ENCODE measurements at places on chromosomes 4 and X. TPM values are rescaled to one million over a fixed set of nuclear protein-coding genes. Genes with fewer than 3 reads are reported as not detected.

DNA sequence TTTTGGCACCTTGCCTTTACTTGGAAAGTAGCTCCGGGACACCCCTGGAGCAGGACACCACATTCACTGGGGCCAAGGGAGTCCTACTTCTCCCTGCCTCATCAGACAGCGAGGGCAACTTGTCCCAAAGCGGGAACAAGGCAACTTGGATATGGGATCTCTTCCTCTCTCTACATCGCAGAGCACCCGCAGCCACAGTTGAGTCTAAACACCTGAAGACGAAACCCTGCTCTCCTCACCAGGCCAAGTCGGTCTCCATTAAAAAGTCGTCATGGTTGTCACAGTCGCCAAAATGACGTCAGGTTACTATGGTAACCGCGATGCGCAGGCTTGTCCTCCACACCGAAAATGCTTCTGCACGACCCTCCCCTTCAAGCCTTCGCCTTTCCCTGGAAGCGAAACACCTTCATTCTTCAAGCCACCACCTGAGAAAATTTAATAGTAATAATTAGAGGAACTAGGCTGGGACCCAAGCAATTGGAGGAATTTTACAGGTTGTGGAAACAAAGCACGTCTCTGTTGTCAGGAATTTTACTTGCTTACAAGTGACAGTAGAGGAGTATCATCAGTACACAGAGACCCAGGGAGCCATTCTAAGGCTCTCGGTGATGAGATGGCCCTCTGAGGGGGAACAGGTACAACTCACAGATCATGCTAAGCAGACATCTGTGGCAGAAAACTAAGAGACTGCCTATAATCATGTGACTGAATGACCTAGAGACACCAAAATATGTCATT is 30.5 kb upstream of the TCEAL4 start:
- DNase-seq: peak; percentile 54

- DNase-seq: no peak
Observed at GRCh38 chr4:54296548-54297203, 67.6 kb downstream of the PDGFRA start.

DNA sequence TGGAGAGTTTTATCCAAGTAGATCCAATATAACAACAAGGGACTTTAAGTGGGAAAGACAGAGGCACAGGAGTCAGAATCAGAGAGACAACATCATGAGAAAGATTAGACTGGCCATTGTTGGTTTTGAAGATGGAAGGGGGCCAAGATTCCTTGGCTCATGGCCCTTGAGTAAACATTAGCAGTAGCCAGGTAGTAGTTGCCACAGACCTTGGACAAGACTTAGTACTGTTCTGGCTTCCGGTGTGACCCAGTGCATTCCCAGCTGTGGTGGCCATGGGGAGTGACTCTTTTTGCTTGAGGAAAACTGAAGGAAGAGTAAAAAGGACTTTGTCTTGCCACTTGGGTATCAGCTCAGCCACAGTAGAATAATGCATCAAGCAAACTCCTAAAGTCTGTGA is 462.2 kb upstream of the CPXCR1 start:
- no peak for DNase-seq

DNA sequence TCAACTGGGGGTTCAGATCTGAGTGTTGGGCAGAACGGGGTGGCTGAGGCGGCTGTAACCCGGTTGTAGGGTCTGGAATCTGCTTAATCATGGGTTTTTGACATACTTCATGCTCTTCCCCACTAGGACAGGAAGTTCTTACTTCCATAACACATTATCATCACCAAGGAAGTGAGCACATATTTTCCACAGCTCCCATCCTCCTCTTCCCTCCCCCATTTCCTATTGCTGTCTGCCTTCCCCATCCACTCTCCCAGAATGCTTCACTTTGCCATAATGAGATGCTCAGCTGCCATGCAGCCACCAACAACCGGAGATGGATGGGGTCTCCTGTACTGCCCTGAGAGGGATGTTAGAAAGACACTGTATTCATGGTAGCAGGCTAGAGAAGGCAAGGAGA is 6.4 kb upstream of the DCUN1D4 start:
- no peak for DNase-seq

- no peak for DNase-seq
Observed at GRCh38 chrX:8730812-8731558, 952 bp downstream of the ANOS1 start.

GRCh38 chr4:154471526-154472331 is 19.9 kb downstream of the DCHS2 start:
- no peak for DNase-seq

GRCh38 chr4:23235628-23236390 is 543.1 kb downstream of the GBA3 start:
- no peak for DNase-seq

DNA sequence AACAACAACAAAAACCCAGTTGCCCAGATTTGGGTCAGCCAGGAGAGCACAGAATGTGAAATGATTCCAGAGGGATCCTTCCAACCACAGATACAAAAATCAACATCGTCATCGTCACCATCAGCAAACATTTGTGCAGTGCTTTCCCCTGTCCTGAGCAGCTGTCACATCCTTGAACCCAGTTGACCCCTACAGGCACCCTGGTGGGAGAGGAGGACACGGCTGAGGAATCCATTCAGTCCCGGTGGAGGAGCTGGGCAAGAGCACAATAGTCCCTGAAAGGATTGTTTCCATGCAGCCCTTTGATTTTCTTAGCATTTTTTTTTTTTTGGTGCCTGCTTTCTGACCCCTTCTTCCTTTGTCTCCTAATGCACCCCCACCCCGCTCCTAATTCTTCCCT is 37.1 kb upstream of the STX18 start:
- DNase-seq: no peak

ACE2 gene
- 52.6 TPM for polyA plus RNA-seq
